ENCODE measurements at places on chromosomes 1 and 21. TPM values are rescaled to one million over a fixed set of nuclear protein-coding genes. Genes with fewer than 3 reads are reported as not detected.

DNA sequence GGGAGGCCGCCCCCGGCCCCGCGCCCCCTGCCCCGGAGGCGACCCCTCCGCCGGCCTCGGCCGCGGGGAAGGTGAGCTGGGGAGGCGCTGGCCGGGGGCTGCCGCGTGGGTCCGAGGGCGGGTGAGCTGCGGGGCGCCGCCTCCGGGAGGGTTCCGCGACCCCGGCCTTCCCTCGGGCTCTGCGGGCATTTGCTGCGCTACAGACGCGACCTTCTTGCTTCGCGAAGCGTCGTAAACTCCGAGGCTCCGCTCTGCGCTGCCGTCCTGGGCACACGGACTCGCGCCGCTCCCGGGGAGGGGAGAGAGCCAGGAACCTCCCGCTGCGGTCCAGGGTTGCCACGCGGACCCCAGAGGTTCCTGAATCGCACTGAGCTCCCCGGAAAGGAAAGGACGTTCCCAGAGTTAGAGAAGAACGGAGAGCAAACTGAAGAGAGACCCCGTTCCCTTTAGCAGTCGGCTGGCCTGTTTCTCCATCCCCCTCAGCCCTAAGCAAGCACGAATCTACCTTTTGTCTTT, 345 bp downstream of the SLX9 start:
- no peak for DNase-seq

GRCh38 chr1:36464605-36465393, 615 bp upstream of the MRPS15 start:
- no peak for DNase-seq

DNA sequence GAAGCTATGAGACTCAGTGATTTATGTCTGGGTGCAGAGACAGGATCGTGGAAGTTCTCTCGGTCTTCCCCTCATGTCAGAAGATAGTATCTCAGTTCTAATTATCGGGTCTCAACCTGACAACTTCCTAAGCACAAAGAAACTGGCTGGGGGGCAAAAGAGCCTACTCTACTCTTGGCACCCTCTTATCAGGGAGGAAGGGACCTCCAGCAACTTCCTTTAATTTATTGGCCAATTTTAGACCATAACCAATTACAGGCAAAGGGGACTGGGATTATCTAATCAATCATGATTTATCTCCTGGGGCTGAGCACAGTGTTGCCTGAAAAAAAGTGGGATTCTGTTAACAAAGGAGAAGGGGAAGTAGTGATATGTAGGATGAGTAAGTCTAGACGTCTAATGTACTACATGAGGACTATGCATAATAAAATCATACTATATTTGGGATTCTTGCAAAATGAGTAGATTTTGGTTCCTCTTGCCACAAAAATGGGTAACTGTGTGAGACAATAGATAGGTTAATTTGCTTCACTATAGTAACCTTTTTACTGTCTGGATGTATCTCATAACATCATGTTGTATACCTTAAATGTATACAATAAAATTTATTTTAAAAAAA, 98.8 kb downstream of the ZFYVE9 start:
- DNase-seq: no peak

GRCh38 chr1:58902830-58903513, 119.1 kb upstream of the JUN start:
- DNase-seq: no peak

- DNase-seq: no peak
These were observed 90.7 kb downstream of the CDC7 start for GRCh38 chr1:91591175-91591974.

DNA sequence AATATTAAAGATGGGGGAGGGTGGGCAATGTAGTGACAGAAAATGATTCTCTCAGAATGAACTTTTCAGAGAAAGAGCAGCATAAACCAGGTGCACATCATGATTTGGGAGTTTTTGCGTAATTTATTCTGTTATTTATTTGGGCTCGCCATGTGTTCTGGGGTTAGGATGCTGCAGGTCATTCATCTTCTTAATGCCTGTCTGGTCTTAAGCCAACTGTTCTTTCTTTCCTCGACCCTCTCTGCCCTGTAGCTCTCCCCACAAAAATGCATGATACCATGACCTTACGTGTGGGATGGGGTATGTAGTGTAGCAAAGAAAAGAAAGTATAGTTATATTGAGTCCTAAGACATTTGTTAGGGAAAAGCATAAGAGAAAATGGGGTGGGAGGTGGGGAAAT, 12.3 kb upstream of the TARS2 start:
- no peak for DNase-seq

GRCh38 chr1:5311634-5312292, 657.4 kb downstream of the AJAP1 start:
- DNase-seq: no peak

GRCh38 chr21:33640697-33641351, 717 bp downstream of the CRYZL1 start:
- DNase-seq: no peak

The HCRTR1 gene
- polyA plus RNA-seq: 0.26 TPM

The CFHR1 gene
- polyA plus RNA-seq: 11.2 TPM

The LDLRAD1 gene
- 5.5 TPM for polyA plus RNA-seq

The AZIN2 gene
- 6.5 TPM for polyA plus RNA-seq
